Cerebellar nuclear complex (tissue), 1 donor: ENCODE measurements at places on chromosomes 16 and 17.
A peak's percentile ranks its signal among the peaks of the same experiment; 100 is the strongest.

- no peak for DNase-seq
Measured at GRCh38 chr16:3389663-3390338, 11.0 kb downstream of the ZSCAN32 start.

- DNase-seq: no peak
Measured at GRCh38 chr17:82177761-82178498, 34.7 kb downstream of the CCDC57 start.

GRCh38 chr16:56281249-56281805 is 90.0 kb downstream of the GNAO1 start:
- DNase-seq: no peak

GRCh38 chr17:77319211-77320043 is 178.7 kb downstream of the SEC14L1 start:
- DNase-seq: no peak

- DNase-seq: no peak
Measured at GRCh38 chr17:59402760-59403159, 71.3 kb downstream of the YPEL2 start.

DNA sequence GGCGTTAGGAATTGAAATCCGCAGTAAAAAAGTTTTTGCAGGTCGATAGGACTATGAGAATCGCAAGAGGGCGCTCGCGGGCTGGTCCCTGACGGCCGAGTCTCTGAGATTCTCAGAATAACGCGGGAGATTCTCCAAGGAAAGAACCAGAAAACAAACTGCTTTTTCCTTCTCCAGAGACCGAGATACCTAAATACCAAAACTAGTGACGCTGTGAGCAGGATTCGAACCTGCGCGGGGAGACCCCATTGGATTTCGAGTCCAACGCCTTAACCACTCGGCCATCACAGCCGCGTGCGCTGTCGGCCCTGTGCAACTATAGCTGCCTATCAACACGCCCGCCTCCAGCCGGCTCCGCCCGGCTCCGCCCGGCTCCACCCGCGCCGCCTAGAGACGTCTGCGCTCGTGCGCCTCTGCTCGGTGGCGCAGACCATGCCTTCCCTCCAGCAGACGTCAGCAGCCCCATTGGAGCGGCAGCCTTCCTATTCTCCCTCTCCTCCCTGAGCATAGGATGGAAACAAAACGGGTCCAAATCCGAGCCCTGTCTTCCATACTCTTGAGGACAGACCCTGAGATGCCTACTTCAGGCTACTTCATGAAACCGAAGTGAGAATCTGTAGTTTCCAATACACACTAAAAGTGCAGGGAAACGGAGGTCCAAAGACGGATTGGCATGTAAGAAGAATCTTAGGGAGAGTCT is 13.4 kb downstream of the PER1 start:
- DNase-seq: peak; percentile 78

- DNase-seq: no peak
Measured at GRCh38 chr17:62085511-62086408, 20.7 kb upstream of the MED13 start.
